ENCODE measurements at places on chromosomes 3 and 15.

- DNase-seq, result no peak
These were observed 144.5 kb downstream of the ATP10A start for GRCh38 chr15:25718597-25718996.

GRCh38 chr15:27928386-27928785 is 170.7 kb downstream of the OCA2 start:
- DNase-seq, result no peak

GRCh38 chr3:48187579-48188265 is 495 bp downstream of the CDC25A start:
- no peak for DNase-seq

DNA sequence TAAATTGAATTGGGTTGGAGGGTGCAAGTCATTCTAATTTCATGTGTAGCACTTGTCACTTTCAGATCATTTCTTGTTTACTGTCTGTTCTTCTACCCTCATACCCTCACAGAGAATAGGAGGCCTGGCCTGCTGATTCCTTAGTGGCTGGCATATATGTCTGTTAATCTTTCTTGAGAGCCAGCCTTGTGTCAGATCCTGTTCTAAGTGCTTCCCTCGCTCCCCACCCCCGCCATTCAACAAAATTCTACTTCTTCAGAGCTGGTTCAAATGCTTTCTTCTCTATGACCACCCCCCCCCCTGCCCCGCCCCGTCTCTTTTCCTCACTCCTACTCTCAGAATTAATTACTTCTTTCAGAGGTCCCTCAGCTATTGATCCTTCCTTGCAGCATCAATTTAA is 1.5 kb upstream of the U2SURP start:
- DNase-seq, result no peak

GRCh38 chr15:72358650-72359171 is 17.1 kb downstream of the HEXA start:
- no peak for DNase-seq

- DNase-seq, result no peak
These were observed 11.8 kb downstream of the INSYN1 start for GRCh38 chr15:73741321-73741836.

- DNase-seq, result no peak
These were observed 9.1 kb downstream of the RPUSD3 start for GRCh38 chr3:9834520-9835380.

GRCh38 chr3:66297260-66297873 is 76.6 kb downstream of the SLC25A26 start:
- DNase-seq, result no peak

DNA sequence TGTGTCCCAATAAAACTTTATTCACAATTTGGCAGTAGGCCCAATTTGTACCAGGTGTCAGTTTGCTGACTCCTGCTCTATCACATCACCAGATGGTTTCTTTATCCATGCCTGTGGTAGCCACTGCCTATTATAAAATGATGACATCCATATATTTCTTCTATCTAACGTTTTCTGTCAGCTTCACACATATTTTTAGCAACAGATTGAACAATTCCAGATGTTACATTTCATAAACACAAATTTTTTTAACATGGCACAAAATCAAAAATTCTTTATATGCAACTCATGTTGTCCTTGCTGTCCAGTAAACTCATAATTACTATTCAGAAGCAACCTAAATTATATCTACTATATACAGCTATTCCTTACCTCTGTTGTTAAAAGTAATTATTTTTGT is 1371.6 kb downstream of the NSUN3 start:
- DNase-seq, result no peak

- no peak for DNase-seq
These were observed 50.2 kb downstream of the SAMMSON start for GRCh38 chr3:70049761-70050160.

DNA sequence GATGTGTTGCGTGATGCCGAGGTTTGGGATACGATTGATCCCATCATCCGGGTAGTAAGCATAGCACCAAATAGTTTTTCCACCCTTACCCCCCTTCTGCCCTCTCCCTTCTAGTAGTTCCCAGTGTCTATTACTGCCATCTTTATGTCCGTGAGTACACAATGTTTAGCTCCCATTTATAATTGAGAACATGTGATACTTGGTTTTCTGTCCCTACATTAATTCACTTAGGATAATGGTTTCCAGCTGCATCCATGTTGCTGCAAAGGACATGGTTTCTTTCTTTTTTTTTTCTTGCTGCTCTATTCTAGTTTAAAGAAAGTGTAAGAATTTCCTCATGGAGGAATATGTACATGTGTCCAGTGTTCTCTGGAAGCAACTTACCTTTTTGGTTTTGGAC is 51.8 kb downstream of the NSUN3 start:
- no peak for DNase-seq

DNA sequence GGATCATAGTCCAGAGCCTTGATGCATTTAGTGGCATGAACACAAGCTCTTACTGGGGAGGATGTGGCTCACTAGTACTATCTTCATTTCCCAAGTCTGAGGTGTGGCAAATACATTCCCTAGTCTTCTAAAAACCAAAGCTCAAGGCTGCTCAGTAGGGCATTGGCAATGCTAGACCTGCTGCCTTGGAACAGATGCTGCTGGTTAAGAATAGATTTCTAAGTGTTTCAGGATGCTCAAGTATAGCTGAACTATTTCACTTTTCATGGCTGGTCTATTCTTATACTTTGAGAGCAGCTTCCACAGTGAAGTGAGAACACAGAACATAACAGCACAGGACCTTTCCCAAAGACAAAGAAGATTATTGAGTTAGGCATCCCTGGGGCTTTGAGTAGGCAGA is 178.8 kb downstream of the CHST2 start:
- no peak for DNase-seq

GRCh38 chr3:32557640-32558352 is 12.9 kb downstream of the DYNC1LI1 start:
- DNase-seq, result no peak

DNA sequence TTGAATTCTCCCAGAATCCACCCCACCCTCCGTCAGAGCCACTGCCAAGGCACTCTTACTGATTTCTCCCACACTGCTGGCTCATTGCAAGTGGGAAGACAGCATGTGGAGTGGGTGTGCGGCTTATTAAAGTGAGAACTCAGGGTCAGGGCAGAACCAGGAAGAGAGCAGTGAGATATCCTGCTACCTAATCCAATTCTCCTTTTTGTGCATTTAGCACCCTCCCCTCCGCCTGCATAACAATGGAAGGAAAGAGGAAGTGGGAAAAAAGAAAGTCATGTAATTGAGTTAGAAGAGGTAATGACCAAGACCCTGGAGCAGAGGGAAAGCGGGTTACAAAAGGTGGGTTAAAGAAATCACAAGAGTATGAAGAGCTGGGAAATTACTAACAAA is 27.8 kb upstream of the PIK3CB start:
- DNase-seq, result no peak

DNA sequence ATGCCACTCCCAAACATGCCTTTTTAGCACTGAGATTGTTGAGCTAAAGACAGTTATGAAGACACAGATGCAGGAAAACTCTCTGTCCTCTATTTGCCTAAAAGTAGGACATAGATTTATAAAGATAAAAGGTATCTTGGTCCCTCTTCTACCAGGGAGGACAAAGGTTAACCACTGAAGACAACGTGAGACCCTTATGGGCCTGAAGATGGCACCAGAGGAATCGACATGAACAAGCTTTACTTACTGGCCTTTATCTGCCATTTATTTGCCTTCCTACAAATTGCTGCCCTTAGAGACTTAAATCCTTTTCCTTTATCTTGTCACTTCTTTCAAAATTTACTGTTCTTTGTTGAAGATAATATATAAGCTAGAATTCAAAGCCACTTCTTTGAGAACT is 109.7 kb upstream of the FAM3D start:
- DNase-seq, result no peak

GRCh38 chr3:16838561-16838960 is 46.2 kb upstream of the PLCL2 start:
- no peak for DNase-seq

GRCh38 chr3:175246766-175247165 is 387.6 kb downstream of the NAALADL2 start:
- DNase-seq, result no peak

- no peak for DNase-seq
These were observed 22.8 kb downstream of the BCL2A1 start for GRCh38 chr15:79948095-79948695.

DNA sequence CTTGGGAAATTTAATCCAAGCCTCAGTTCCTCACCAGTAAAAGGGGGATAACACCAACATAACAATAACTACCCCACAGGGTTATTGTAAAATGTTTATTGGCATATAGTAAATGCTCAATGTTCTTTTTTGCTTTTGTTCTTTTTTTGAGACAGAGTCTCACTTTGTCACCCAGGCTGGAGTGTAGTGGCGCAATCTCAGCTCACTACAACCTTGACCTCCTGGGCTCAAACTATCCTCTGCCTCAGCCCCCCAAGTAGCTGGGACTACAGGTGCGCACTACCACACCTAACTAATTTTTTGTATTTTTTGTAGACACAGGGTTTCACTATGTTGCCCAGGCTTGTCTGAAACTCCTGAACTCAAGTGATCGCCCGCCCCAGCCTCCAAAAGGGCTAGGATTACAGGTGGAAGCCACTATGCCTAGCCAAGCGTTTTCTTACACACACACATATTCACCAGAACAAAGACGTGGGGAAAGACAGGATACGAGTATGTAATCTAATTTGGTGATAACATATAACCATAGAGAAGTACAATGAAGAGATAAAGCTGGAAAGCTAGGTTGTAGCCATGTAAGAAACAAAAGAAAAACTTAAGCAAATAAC is 11.7 kb downstream of the STAG1 start:
- no peak for DNase-seq

- DNase-seq, result no peak
These were observed 146.2 kb upstream of the NR2F2 start for GRCh38 chr15:96184297-96184696.

- DNase-seq, result no peak
These were observed 44.6 kb downstream of the TFG start for GRCh38 chr3:100753846-100754245.

- no peak for DNase-seq
These were observed 64.0 kb downstream of the GLB1 start for GRCh38 chr3:33032938-33033337.

GRCh38 chr3:126845920-126846715 is 136.8 kb upstream of the PLXNA1 start:
- DNase-seq, result no peak

DNA sequence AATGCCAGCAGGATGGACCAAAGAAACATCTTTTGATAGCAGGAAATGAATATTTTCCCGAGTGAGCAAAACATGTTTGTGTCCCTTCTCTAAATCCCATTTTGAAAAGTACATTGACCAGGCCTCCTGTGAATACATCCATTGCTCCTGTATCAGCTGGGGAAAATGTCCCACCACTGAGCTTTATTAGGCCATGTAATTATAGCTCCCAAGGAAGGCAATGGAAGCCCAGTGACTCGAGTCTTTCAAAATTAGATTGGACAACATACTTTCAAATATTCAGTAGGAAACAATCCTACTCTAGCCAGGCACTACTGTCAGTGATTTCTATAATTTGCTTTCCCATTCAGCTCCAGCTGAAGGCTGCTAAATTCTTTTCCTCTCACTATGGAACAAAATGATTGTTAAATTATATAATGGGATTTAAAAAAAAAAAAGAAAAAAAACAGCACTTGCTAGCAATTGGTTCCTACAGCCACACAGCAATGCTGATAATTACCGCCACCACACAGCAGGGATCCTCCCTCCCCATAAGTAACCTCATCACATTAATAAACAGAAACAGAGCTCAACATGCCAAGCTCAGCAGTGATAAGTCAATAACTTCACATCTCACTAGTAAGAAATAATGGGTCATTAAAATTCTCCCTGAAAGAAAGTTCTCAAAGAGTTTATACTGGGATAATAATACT is 172.4 kb upstream of the SLC2A2 start:
- no peak for DNase-seq

DNA sequence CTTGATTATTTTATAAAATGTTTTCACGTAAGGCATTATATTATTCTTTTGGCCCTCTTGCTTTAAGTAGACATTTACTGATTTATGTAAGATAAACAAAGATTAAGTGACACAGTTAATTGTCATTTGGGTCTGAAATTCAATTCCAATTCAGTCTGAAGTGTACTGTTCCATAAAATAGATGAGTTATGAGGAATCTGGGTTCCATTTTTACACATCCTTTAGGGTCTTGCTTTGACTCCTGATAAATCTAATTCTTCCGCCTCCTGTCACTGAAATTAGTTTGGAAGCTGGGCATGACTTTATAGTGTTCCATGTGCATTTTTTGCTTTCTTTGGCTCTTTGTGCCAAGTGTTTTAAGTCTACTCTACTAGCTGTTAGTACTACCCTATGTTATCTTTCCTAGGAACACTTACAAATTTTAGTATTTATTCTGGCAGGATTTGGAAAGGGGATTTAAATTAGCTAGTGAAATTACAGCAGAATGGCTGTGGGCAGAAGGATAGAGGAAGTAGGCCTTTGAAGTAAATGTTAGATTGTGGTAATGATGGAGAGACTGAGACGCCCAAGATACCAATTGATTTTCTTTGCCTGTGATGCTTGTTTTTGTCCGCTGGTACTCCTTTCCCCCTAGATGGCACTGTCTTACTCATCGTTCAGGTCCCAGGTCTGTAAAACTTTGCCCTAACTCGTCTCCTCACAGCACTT is 14.3 kb downstream of the ARL8B start:
- DNase-seq, result no peak

DNA sequence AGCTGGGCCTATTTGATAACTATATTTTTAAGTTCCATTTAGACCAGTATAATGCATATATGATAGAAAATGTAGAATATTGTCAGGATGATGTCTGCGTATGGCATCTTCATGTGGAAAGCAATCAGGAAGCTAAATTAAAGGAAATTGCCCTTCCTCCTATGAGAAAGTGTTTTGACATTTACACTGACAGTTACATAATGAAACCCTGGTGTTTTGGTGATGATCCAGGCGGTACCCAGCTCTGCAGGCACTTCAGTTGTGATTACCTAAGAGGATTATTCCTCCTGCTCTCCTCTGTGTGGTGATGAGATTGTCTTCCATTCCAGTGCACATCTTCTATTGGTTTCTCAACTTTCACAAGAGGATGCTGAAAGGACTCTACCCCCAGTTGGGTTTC is 126.5 kb upstream of the MITF start:
- DNase-seq, result no peak

DNA sequence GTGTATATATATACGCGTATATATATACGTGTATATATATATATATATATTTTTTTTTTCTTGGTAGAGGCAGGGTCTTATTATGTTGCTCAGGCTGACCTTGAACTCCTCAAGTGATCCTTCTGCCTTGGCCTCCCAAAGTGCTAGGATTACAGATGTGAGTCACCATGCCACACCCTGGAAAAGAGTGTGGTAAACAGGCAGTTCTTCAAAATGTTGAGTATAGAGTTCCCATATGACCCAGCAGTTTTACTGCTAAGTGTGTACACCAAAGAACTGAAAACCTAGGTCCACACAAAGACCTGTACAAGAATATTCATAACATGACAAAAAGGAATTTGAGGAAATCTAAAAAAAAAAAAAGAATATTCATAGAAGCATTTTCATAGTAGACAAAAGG is 71.8 kb upstream of the GCNT3 start:
- DNase-seq, result no peak

All from activated T-cell treated with anti-CD3 and anti-CD28 coated beads, Interleukin-2, amount 50 U/mL, for 24 hours (primary cell).